Activated CD4-positive, alpha-beta T cell treated with anti-CD3 and anti-CD28 coated beads for 36 hours (primary cell): ENCODE measurements at places on chromosomes 7 and 10. TPM values are rescaled to one million over a fixed set of nuclear protein-coding genes. Genes with fewer than 3 reads are reported as not detected.

- no peak for DNase-seq
Observed at GRCh38 chr10:103576862-103577261, 83.4 kb downstream of the NEURL1 start.

DNA sequence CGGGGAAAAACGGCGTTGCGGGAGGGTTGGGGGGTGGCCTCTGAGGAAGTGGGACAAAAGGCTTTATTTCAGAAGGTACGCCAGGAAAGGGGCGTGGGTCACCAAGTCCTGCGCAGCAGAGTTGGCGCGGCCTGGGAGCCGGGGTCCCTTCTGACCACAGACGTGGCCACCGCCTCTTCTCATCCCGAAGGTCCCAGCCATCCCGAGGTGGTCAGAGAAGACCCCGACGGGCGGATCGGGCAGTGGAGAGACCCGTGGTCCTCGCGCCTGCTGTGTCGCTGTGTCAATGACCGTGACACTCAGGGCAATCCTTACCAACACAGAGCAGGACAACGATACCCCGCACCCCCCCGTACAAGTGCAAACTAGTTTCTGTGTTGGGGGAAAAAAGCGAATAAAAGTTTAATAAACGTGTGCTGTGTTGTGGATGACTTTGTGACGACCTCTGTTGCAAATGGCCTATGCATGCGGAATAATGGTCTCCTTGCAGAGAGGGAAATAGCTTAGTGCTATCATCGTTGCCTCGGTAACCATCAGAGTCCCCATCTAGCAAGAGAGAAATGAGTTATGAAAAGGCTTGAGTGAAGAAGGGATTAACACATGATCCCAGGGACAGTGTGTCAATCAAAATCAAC is 19.4 kb upstream of the GATA3 start:
- no peak for DNase-seq

Gene RET
- 0.32 TPM for total RNA-seq

Gene MRPL43
- total RNA-seq, result 62.6 TPM

Gene BLNK
- total RNA-seq, result not detected

GRCh38 chr7:93927585-93927984 is 6.0 kb downstream of the GNG11 start:
- no peak for DNase-seq

GRCh38 chr10:28733245-28733644 is 55.9 kb downstream of the BAMBI start:
- no peak for DNase-seq

DNA sequence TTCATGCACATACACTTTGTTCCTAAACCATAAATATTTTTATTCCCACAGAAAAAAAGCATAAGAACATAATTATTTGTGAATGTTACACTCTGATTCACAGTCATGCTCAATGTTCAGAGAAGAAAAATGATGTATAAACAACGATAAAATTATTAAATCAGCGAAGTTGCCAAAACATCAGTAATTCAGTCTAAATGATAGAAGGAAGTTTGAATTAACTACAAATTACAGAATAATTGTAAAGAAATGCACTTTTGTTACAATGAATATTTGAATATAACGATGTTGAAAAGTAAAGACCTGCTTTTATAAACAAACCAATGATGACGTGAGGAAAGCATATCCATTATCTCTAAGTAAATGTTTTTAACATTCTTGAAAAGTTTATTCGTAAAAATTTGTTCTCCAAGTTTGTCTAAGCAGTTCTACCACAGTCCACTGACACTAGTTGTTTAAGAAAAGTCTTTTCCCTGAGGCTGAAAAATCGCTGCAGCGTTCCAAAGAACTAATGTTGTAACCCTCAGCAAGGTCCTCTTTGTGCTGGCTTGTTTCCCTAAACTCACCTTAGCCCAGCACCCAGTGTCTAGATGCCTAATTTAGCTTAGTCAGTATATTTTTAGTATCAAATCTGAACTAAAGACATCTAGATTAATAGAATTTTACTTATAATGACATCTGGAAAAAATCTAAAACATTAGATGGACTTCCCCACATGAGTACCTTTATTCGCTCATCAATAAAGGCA is 30.4 kb downstream of the TSPAN12 start:
- no peak for DNase-seq

- no peak for DNase-seq
Observed at GRCh38 chr10:120998251-120998650, 147.1 kb downstream of the WDR11 start.

DNA sequence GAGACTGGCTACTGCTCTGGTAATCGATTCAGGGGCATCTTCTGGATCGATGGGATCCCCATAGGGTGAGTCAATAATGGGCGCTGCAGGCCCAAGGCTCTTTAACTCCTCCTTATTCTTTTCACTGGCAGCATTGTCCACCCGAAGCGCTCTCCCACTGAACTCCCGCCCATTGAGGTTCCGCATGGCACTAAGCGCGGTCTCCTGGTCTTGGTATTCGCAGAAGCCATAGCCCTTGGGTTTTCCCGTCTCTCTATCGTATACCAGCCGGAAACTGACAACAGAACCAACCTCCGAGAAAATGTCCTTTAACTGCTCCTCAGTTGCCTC is 285 bp downstream of the CSTF2T start:
- no peak for DNase-seq

DNA sequence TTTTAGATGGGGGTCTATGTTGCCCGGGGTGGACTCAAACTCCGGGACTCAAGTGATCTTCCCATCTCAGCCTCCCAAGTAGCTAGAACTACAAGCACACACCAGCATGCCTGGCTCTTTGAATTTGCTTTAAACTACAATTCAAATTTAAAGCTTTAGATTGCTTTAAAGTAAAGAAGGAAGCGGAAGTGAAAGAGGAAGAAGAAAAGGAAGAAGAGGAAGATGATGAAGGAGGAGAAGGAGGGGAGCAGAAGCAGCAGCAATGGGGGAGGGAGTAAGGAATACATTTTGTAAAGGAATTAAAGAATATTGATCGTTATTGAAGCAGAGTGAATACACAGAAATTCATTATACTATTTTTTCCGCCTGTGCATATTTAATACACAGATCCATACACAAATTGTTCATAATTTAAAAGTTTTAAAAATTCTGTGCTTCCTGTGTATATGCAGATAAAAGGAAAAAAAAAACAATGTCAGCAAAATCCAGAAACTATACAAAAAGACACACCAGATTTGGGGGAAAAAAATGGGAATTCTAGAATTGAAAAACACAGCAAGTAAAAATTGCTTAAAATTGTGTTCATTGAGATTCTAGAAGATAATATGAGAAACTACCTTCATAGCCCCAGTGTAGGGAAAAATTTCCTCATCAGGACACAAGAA is 60.8 kb upstream of the KCNMA1 start:
- no peak for DNase-seq

- peak; percentile 35 for DNase-seq
Observed at GRCh38 chr10:88271761-88272543, 311.2 kb downstream of the RNLS start.

Gene SH2B2
- total RNA-seq, result 2.7 TPM

DNA sequence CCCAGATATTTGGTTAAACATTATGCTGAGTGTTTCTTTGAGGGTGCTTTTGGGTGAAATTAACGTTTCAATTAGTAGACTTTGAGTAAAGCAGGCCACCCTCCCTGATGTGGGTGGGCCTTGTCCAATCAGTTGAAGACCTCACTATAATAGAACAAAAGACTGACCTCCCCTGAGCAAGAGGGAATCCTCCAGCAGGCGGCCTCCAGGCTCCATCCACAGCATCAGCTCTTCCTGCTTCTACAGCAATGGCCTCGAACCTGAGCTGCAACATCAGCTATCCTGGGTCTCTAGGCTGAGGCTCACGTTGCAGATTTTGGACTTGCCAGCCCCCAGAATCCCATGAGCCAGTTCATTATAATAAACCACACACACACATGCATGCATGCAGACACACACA is 104.2 kb downstream of the PFKFB3 start:
- DNase-seq, result no peak

DNA sequence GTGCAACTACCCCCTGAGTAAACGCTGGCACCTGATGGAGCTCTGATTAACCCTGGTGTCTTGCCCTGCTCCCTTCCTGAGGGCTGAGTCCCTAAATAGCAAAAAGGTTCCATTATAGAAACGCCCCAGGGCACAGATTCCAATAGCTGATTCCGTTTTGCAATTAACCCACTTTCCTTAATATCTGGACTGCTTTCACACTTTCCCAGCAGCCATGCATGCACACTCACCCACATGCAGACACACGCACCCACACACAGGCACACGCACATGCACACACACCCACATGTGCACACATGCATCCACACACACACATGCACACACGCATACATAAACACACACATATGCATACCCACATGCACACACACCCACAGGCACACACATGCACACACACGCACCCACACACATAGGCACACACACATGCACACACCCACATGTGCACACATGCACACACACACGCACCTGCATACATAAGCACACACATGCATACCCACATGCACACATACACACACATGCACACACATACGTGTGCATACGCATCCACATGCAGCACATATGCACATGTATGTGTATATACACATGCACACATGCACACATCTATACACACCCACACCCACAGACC is 129.3 kb downstream of the PAXIP1 start:
- no peak for DNase-seq

DNA sequence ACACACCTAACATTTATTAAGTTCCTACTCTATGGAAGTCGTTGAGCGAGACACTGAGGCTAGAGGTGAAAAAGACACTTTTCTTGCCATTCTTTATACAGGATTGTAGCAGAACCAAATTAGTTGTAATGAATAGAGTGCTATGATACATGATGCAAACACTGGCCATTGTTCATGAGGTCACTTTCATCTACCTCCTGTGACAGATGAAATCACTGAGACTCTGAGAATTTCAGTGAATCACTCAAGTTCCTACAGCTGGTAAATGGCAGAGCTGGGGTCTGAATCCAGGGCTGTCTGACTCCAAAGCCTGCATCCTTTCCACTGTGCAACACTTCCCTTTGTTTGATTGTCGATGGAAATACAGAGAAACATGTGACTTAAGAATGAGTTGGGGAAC is 657.6 kb downstream of the LRMDA start:
- no peak for DNase-seq

Gene FERD3L
- not detected for total RNA-seq

Gene C10orf95
- total RNA-seq, result 0.27 TPM

Gene PDZD8
- total RNA-seq, result 15.9 TPM

Gene ZNF467
- 0.25 TPM for total RNA-seq

GRCh38 chr7:85065306-85065705 is 121.5 kb downstream of the SEMA3D start:
- DNase-seq, result no peak

GRCh38 chr7:91287371-91288084 is 23.3 kb downstream of the FZD1 start:
- DNase-seq, result no peak

GRCh38 chr7:128097211-128097731 is 66.0 kb upstream of the LRRC4 start:
- no peak for DNase-seq

- DNase-seq, result peak; percentile 33
Observed at GRCh38 chr10:13219685-13220670, 14.2 kb downstream of the UCMA start.

DNA sequence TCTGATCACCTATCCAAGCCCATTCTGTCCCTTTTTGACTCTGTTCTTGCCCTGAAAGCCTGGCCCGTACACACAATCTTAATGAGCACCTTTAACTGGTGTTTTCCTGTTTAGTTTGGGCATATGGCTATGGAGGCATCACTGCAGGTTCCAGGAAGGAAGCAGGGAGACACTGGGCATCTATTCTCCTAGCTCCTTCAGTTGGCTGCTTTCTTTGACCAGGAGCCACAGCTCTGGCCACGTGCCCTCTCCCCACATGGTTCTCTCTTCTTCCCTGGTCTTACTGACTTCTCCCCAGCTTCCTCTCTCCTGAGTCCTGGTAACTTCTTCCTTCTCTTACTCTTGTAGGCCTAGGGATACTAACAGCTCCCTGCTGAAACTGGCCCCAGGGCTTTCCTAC is 144.4 kb downstream of the CREB5 start:
- DNase-seq, result no peak

Gene WNT2
- total RNA-seq, result not detected

DNA sequence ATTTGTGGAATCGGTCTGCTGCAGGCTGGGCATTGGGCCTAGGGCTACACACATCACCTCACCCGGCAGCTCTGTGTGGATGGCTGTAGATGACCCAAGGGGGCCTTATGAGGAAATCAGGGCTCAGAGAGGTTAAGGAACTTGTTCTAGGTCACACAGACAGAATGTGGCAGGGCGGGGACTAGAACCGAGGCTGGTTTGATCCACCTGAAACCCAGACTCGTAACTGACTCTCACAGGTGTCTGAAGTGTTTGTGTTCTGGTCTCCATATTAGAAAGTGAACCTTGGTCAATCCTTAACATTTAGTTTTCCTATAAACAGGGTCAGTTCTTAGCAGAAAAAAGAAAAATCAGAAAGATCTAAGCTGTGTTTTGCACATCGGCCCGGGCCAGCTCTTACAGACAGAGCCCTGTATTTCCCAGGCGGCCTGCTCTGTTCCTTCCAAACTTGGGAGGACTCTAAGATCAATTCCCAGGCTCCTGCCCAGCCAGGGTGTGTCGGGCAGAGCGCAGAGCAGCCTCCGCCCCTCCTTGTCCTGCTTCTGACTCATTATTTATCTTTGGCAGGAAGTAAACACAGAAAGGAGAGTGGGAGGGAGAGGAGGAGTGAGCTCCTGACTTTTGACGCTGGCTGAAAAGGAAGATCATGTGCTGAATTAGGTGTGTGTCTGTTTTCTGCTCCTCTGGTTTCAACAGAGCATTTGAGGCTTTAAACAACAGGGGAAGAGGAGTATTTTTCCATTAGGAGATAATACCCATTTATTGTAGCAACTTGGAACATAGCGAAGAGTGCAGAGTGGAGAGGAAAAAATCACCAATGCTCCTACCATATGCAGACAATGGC is 74.1 kb downstream of the TACC2 start:
- no peak for DNase-seq

DNA sequence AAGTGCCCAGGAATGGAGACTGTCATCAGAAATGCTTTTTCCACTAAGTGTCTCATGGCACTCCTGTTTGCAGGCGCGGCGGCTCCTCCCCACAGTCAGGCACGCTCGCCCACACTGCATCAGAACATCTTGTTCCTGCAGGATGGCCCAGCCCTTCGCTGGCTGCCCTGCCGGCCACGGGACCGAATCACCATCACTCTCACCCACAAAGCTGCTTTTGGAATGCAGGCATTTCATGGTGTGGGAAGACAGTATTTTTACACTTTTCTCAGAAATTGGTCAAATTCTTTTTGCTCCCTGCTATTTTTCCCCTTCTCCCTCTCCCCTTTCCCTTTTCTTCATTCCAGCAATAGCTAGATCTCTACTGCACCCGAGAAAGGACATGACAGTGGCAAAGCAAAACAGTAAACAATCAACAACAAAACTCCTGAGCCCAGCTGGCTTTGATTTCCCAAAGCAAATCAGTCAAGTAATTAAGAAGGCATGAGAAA is 176.1 kb upstream of the TNS3 start:
- DNase-seq, result no peak

Gene UPP1
- total RNA-seq, result 70.7 TPM

- no peak for DNase-seq
Observed at GRCh38 chr7:149154056-149154455, 6.8 kb downstream of the ZNF398 start.

Gene MRLN
- not detected for total RNA-seq

GRCh38 chr7:132410385-132410784 is 165.9 kb downstream of the PLXNA4 start:
- DNase-seq, result no peak

Gene SPDYE2
- not detected for total RNA-seq

GRCh38 chr7:39490296-39490695 is 75.9 kb upstream of the YAE1 start:
- no peak for DNase-seq

Gene GIMAP5
- total RNA-seq, result 53.3 TPM

Gene UCMA
- total RNA-seq, result not detected
